ENCODE measurements at places on chromosomes 16 and 17. TPM values are rescaled to one million over a fixed set of nuclear protein-coding genes. Genes with fewer than 3 reads are reported as not detected.

TPSG1 gene
- not detected for total RNA-seq

CDH16 gene
- total RNA-seq = not detected

CMC2 gene
- 54.6 TPM for total RNA-seq

CPHXL2 gene
- total RNA-seq = not detected

ASGR2 gene
- total RNA-seq = not detected

DNA sequence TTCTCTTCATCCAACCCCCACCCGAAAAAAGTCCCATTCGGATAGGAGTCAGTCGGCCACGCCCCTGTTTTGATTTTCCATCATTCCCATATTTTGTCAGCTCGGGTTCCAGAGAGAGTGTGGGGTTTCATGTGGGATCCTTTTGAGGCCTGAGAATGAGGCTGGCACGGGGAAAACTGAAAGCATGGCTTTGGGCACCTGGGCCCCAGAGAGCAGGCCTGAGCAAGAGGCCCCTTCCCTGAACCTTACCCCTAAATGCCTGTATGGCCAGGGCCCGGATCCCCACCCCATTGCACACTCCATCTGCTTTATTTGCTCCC is 4.6 kb upstream of the HOXB4 start:
- H3K27me3 ChIP-seq = no peaks in the 10 kb centered on the region
- H3K27ac ChIP-seq = peak overlapping the region; percentile 97
- peak overlapping the region; percentile 66 for H3K4me3 ChIP-seq

DNA sequence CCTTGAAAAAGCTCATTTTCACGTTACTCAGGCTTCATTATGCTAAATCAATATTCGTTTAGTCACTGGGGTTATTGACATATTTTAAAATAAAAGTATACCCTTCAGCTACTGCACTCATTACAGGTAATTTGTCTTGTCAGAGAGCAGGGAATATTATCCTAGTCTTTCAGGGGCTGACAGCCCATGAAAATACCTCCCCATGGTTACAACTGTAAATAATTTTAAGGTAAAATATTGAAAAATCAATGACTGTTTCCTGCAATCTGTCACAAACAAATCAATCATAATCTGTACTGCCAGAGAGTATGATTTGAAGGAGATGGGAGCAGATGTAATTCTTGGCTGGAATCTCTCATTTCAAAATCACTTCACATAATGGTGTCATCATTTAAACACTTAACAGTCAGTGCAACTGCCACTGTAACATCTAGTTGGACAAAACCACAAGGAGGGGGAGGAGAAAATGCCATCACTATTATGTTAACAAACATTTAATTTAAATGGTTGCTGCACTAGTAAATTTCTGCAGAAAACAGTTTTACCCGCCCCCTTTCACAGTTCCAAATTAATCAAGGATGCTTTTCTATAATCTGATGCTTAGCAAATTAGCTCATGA is 9.3 kb upstream of the IRX5 start:
- peaks cover 29% of the 10 kb centered on the region for H3K27me3 ChIP-seq
- H3K4me3 ChIP-seq = no peak overlapping the region
- H3K4me1 ChIP-seq = no peaks in the 10 kb centered on the region
- no peak for DNase-seq
- no peak overlapping the region for H3K27ac ChIP-seq

DNA sequence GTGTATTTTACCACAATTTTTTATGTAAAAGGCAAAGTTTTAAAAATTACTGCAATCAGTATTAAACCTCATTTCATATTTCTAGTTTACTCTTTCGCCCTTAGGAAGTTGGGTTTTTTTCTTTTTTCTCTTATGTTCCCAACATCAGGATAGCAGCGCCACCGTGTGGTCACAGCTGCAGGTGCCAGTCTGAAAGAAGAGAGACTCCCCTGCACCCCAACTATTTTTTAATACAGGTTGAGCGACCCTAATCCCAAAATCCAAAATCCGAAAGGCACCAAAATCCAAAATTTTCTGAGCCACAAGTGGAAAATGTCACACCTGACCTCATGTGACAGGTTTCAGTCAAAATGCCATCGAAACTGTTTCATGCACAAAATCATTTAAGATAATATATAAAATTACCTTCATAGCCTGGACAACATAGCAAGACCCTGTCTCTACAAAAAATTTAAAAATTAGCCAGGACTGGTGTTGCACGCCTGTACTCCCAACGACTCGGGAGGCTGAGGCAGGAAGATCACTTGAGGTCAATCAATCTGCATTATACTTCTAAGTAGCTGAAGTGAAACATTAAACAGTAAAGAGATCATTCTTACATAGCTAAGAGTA is 21.8 kb upstream of the ASGR2 start:
- H3K27ac ChIP-seq = no peak overlapping the region
- peaks cover 30% of the 10 kb centered on the region for H3K27me3 ChIP-seq
- DNase-seq = peak; percentile 80
- no peak overlapping the region for H3K4me3 ChIP-seq

DNA sequence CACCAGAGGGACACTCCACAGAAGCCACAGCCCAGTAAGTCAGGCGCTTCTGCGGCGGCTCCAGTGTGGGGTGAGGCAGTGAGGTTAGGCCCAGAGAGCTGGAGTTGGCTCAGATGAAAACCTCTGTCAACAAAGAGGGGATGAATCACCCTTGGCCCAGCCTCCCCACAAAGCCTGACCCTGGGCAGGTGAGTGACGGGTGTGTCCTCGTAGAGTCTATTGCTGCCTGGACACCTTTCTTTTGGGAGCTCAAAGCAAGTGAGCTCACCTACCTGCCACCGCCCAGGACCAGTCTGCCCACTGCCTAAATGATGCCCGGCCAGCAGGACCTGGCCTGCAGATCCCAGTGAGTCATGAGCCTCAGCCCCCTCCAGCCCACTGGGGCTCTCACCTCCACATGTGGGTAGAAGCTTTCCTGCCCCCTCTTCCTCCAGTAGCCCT is 24.9 kb upstream of the DBNDD1 start:
- H3K4me1 ChIP-seq = peaks cover 13% of the 10 kb centered on the region
- H3K4me3 ChIP-seq = no peak overlapping the region
- no peaks in the 10 kb centered on the region for H3K27me3 ChIP-seq
- peaks cover 12% of the 10 kb centered on the region for H3K36me3 ChIP-seq
- no peak overlapping the region for H3K27ac ChIP-seq
- DNase-seq = no peak

DNA sequence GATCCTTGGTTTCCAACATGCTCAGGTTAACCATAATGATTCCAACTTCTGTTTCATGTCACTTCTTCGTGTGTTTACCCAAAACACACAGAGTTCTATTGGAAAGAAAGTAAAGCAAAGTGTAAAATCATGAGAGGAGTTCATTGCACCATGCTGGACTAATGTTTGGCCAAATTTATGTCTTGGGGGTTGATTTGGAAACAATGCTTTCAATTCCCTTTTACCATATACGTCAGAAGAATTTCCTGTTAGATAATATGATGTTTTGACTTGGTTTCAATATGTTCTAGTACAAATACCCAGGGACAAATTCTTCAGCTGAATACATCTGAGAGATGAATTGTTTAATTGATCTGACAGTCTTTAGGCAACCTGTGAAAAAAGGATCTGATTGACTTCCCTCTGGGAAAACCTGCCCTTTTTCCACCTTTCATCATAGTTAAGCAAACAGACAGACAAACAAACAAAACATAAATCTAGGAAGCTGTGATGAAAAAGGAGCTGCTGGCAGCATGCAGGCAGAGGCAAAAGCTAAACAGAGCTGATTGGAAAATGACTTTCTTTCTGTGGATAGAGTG is 26.0 kb upstream of the MPHOSPH6 start:
- H3K36me3 ChIP-seq = no peaks in the 10 kb centered on the region
- no peak overlapping the region for H3K4me3 ChIP-seq

DNA sequence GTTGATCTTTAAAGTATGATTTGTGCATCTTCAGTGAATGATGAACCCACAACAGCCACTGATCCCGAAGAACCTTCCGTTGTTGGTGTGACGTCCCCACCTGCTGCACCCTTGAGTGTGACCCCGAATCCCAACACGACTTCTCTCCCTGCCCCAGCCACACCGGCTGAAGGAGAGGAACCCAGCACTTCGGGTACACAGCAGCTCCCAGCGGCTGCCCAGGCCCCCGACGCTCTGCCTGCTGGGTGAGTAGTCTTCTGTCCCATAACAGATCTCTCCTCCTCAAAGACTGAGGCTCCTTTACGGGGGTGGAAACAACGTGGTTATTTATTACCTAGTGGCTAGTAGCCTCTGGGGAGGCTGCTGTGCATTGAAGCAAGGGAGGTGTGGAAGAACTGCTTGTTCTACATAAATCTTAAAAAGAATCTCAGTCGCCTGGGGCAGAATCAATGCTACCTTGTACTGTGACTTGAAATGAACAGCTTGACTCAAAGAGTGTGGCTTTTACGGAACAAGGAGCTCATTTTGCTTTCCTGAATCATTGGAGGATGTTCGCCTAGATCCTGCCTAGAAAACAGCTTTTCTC is 63.0 kb upstream of the CLEC18A start:
- H3K27me3 ChIP-seq = no peaks in the 10 kb centered on the region
- H3K4me1 ChIP-seq = peaks cover 20% of the 10 kb centered on the region
- H3K27ac ChIP-seq = no peak overlapping the region
- no peak for DNase-seq
- no peak overlapping the region for H3K4me3 ChIP-seq
- no peaks in the 10 kb centered on the region for H3K36me3 ChIP-seq

GRCh38 chr16:1982013-1982433 is 754 bp upstream of the NOXO1 start:
- H3K4me3 ChIP-seq = no peak overlapping the region
- H3K4me1 ChIP-seq = no peaks in the 10 kb centered on the region
- H3K27me3 ChIP-seq = peaks cover 35% of the 10 kb centered on the region
- H3K27ac ChIP-seq = no peak overlapping the region
- DNase-seq = no peak
- peaks cover 23% of the 10 kb centered on the region for H3K36me3 ChIP-seq

- peaks cover 19% of the 10 kb centered on the region for H3K27me3 ChIP-seq
- no peaks in the 10 kb centered on the region for H3K36me3 ChIP-seq
- no peak for DNase-seq
- H3K4me1 ChIP-seq = peaks cover 22% of the 10 kb centered on the region
Observed at GRCh38 chr17:31488264-31488981, 96.9 kb downstream of the RAB11FIP4 start.

DNA sequence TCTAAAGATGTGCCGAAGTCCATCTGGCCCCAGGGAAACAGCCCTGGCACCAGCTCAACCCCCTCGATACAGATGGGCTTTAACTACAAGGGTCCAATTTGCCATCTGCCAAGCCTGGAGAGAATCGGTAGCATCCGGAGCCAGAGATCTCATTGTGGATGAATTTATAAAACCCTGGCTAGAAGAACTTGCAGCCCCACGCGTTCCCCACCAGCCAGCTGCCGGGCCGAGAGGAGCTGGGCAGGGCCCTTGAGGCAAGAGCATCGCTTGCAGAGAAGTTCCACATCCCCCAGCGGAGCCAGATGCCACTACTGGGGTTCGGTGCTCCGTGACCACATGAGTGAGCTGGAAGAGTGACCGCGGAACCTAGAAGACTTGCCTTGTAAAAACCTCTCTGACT is 65.3 kb upstream of the NOL11 start:
- H3K36me3 ChIP-seq = no peaks in the 10 kb centered on the region
- no peak overlapping the region for H3K27ac ChIP-seq
- DNase-seq = no peak
- H3K27me3 ChIP-seq = no peaks in the 10 kb centered on the region
- no peak overlapping the region for H3K4me3 ChIP-seq
- no peaks in the 10 kb centered on the region for H3K4me1 ChIP-seq

DNA sequence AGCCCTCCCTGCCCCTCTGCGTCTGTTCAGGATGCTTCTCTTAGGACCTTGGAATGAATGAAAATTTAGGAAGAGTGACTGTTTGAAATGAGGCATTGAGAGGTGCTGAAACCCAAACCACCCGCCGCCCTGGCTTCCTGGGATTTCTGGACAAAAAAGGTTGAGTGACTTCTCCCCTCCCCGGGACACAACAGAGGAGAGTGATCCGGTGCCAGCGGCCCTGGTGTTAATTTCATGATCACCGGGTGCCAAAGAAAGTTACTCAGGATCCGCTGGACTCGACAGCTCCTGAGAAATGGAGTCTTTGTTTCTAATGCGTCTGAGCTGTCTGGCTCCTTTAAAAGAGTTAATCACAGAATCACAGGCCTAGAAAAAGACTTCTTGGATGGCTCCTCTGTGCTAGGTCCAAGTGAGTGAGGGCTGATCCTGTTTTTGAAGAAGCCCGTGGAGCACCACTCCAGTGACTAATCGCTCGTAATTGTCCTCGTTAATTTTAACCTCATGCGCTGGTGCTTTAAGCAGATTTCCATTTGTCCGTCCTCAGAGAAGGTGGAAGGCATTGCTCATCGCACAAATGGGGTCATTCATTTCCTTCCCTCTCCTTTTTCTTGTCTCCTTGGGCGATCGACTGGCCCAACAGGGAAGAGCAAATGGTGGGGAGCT is 144.4 kb upstream of the ZFHX3 start:
- H3K4me3 ChIP-seq = no peak overlapping the region
- H3K4me1 ChIP-seq = no peaks in the 10 kb centered on the region
- no peaks in the 10 kb centered on the region for H3K27me3 ChIP-seq
- no peak for DNase-seq
- H3K36me3 ChIP-seq = no peaks in the 10 kb centered on the region
- no peak overlapping the region for H3K27ac ChIP-seq

DNA sequence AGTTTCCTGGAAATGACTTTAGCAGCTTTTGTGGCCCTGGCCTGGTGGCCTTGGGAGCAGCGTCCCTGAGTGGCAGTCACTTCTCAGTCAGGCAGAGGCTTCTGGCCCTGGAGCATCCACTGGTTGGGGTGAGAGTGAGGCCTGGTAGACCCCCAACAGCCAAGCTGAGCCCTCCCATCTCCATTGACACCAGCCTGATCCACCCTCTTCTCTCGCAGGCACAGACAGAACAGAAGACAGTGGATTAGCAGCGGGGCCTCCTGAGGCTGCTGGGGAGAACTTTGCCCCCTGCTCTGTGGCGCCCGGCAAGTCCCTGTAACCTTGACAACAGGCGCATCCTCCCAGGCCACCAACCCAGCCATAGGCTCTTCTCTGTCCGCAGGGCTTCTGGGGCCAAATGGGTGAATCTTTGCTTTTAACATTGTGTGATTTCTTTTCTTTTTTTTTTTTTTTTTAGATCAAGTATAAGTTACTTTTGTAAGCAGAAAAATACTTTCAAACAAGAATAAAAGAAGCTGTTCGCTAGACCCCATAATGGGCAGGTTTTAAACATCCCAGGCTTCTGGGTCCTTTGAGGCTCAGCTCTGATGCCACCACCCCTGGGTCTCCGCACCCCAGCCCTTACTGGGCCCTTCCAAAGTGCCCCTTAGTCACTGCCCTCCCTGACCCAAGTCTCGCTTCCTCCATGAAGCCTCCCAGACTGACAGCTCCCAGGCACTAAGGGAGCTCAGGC is 12.7 kb upstream of the FLYWCH1 start:
- no peak overlapping the region for H3K4me3 ChIP-seq
- H3K36me3 ChIP-seq = peaks cover 8% of the 10 kb centered on the region
- DNase-seq = no peak
- H3K27me3 ChIP-seq = no peaks in the 10 kb centered on the region

DNA sequence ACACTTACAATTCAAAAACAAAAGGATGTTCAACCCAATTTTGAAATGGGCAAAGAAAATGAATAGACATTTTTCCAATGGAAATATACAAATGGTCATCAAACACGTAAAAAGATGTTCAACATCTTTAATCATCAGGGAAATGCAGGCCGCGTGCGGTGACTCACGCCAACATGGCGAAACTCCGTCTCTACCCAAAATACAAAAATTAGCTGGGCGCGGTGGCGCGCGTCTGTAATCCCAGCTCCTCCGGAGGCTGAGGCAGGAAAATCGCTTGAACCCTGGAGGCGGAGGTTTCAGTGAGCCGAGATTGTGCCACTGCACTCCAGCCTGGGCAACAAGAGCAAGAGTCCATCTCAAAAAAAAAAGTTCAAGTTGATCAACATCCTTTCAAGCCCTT is 1.8 kb upstream of the CLUAP1 start:
- H3K36me3 ChIP-seq = no peaks in the 10 kb centered on the region
- H3K27me3 ChIP-seq = no peaks in the 10 kb centered on the region
- no peak overlapping the region for H3K4me3 ChIP-seq
- no peak overlapping the region for H3K27ac ChIP-seq
- peak; percentile 33 for DNase-seq

Measured in sigmoid colon (tissue), 7 donors.